ENCODE measurements at places on chromosomes 11 and 22. TPM values are rescaled to one million over a fixed set of nuclear protein-coding genes. Genes with fewer than 3 reads are reported as not detected.
A peak's percentile ranks its signal among the peaks of the same experiment; 100 is the strongest.

Gene C22orf31
- not detected for total RNA-seq

GRCh38 chr22:45969801-45970470 is 7.0 kb downstream of the WNT7B start:
- peak; percentile 78 for DNase-seq

- peak; percentile 90 for DNase-seq
These were observed 419 bp downstream of the ANKRD54 start for GRCh38 chr22:37843741-37844089.

GRCh38 chr11:128928400-128928799 is 14.3 kb downstream of the TP53AIP1 start:
- no peak for DNase-seq

DNA sequence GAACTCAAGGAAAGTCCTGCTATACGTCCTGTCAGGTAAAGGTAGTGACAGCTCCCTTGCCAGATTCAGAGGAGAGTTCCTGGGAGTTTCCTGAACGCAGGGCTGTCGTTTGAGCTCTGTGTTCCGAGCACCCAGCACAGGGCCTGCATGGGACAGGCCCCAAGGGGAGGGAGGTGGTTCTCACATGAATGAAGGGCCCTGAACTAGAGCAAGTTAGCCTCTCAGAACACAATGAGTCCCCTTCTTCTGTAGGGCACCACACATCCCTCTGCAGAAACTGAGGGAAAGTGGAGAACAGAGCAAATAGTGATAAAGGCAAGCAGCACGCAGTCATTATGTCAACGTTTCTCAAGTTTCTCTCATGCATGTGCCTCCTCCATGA is 35.3 kb downstream of the NEU3 start:
- DNase-seq, result no peak

DNA sequence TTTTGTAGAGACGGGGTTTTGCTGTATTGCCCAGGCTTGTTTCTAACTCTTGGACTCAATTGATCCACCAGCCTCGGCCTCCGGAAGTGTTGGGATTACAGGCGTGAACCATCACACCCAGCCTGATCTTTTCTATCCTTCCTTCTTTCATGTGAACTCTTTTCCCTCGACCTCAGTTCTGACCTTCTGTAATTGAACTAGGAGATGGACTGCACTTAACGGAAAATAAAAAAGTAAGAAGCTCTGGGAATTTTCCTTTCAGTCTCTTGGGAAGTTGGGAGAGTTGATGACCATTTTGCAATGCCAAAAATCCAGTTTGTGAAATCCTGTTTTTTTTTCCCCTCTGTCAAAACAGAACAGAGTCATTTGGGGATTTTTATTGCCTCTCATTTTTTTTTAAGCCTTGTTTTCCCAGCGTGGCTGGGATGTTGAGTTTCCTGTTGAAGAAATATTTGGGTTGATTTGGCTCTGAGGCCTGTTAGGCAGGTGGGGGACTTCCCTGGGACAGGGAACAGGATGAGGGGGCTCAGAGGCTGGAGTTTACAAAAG is 26.9 kb upstream of the CYB5R3 start:
- no peak for DNase-seq

Measured in H7 (cell line).